ENCODE measurements at places on chromosomes 4 and X.

DNA sequence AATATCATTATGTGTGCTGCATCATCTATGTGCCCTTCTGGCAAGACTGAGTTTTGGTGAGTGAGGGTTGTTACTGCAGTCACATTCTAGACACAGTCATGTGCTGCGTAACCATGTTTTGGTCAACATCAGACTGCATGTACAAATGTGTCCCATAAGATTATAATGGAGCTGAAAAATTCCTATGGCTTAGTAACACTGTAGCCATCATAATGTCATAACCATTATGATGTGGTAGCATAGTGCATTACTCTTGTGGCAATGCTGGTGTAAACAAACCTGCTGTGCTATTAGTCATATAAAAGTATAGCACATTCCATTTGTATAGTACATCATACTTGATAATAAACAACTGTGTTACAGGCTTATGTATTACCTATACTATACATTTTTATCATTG is 198.1 kb upstream of the NUDT6 start:
- H3K4me3 ChIP-seq: no peak overlapping the region
- H3K27me3 ChIP-seq: no peaks in the 10 kb centered on the region
- no peak for DNase-seq
- no peak overlapping the region for H3K27ac ChIP-seq
- peaks cover 2% of the 10 kb centered on the region for H3K36me3 ChIP-seq
- no peaks in the 10 kb centered on the region for H3K4me1 ChIP-seq

GRCh38 chr4:151865312-151865711 is 104.5 kb upstream of the GATB start:
- H3K36me3 ChIP-seq: peaks cover 5% of the 10 kb centered on the region
- H3K27me3 ChIP-seq: peaks cover 32% of the 10 kb centered on the region
- H3K4me3 ChIP-seq: no peak overlapping the region
- peaks cover 8% of the 10 kb centered on the region for H3K4me1 ChIP-seq
- H3K27ac ChIP-seq: no peak overlapping the region
- DNase-seq: no peak

DNA sequence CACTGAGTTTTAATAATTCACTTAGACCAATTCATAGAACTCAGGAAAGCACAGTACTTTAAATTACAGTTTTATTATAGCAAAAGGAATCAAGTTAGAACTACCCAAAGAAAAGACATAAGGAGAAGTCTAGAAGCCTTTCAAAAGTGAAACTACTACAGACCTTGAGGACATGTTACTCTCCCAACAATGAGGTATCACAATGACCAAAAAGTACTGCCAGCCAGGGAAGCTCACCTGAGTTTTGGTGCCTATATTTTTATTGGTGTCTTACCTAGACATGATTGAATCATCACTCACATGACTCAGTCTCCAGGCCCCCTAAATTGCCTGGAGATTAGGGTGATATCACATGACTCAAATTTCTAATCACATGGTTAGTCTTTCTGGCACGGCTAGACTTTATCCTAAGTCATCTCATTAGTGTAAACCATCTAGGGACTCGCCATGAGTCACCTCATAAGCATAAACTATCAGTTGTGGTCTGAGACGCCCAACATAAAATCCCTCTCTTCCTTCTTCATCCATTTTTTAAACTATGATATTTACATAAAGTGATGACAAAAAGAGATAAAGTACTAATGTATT is 372.3 kb downstream of the TMA16 start:
- no peak for DNase-seq
- H3K27ac ChIP-seq: no peak overlapping the region
- no peaks in the 10 kb centered on the region for H3K4me1 ChIP-seq
- no peaks in the 10 kb centered on the region for H3K27me3 ChIP-seq
- no peaks in the 10 kb centered on the region for H3K36me3 ChIP-seq

GRCh38 chr4:8570201-8570600 is 10.0 kb upstream of the GPR78 start:
- no peak overlapping the region for H3K27ac ChIP-seq
- no peaks in the 10 kb centered on the region for H3K27me3 ChIP-seq
- no peaks in the 10 kb centered on the region for H3K4me1 ChIP-seq
- H3K4me3 ChIP-seq: no peak overlapping the region
- DNase-seq: no peak

GRCh38 chrX:111892375-111892774 is 16.4 kb downstream of the TRPC5OS start:
- no peak for DNase-seq
- H3K27me3 ChIP-seq: no peaks in the 10 kb centered on the region
- no peaks in the 10 kb centered on the region for H3K36me3 ChIP-seq
- no peak overlapping the region for H3K27ac ChIP-seq

GRCh38 chr4:123587983-123588494 is 191.4 kb downstream of the SPRY1 start:
- no peaks in the 10 kb centered on the region for H3K4me1 ChIP-seq
- H3K27me3 ChIP-seq: peaks cover 4% of the 10 kb centered on the region
- no peak overlapping the region for H3K27ac ChIP-seq
- DNase-seq: no peak

DNA sequence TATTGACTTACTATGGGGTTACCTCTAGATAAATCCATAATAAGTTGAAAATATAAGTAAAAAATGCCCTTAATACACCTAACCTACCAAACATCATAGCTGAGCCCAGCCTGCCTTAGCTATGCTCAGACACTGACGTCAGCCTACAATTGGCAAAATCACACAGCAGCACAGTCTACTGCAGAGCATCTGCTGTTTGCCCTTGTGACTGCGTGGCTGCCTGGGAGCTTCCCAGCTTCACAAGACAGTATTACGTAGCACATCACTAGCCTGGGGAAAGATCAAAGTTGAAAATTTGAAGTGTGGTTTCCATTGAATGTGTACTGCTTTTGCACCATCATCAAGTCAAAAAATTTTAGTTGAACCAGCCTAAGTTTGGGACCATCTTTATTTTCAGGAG is 8.8 kb downstream of the HTT-AS start:
- H3K36me3 ChIP-seq: no peaks in the 10 kb centered on the region
- H3K27ac ChIP-seq: no peak overlapping the region
- H3K4me1 ChIP-seq: no peaks in the 10 kb centered on the region
- DNase-seq: no peak
- peaks cover 33% of the 10 kb centered on the region for H3K27me3 ChIP-seq
